ENCODE measurements at places on chromosomes 5 and 9. TPM values are rescaled to one million over a fixed set of nuclear protein-coding genes. Genes with fewer than 3 reads are reported as not detected.

Gene NUTM2G
- total RNA-seq, result not detected

Gene MYOZ3
- total RNA-seq, result 1.1 TPM

DNA sequence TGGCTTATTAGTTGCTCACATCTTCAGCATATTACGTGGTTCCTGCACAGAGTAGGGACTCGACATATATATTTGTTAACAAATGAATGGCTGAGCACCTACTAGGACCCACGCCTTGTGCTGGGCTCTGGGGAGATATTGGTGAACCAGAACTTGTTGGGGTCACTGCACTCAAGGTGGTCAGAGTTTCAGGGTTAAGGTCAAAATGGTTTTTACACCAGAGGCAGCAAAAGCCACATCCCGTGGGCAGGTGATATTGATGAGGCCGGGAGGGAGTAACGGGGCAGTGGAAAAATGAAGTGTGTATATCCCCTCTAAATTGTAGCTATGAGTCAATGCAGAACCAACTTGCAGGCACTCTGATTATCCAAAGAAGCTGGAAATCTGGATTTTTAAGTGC is 136.5 kb upstream of the KLF4 start:
- no peaks in the 10 kb centered on the region for H3K4me1 ChIP-seq
- no peak overlapping the region for H3K27ac ChIP-seq
- DNase-seq, result peak; percentile 17

GRCh38 chr5:151592855-151593408 is 1.8 kb upstream of the FAT2 start:
- no peak overlapping the region for H3K4me3 ChIP-seq
- H3K36me3 ChIP-seq, result no peaks in the 10 kb centered on the region
- H3K27me3 ChIP-seq, result no peaks in the 10 kb centered on the region
- H3K27ac ChIP-seq, result no peak overlapping the region
- no peaks in the 10 kb centered on the region for H3K4me1 ChIP-seq

DNA sequence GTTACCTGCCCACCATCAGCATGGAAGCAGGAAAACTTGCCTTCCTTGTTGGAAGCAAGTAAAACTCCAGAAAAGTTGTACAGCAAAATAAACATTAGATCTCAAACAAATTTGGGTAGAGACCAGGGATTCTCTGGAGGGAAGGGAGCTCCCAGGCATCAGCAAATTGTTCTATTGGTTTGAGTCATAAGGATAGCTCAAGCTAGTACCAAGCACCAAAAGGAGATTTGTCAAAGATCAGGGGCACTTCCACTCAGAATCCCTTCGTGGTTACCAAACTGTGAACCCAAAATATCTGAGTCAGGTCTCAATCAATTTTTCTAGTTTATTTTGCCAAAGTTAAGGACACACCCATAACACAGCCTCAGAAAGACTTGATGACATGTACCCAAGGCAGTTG is 37.8 kb downstream of the DNAJB5 start:
- no peak overlapping the region for H3K4me3 ChIP-seq
- H3K27me3 ChIP-seq, result no peaks in the 10 kb centered on the region
- H3K36me3 ChIP-seq, result no peaks in the 10 kb centered on the region
- DNase-seq, result no peak

Gene CAVIN4
- not detected for total RNA-seq

DNA sequence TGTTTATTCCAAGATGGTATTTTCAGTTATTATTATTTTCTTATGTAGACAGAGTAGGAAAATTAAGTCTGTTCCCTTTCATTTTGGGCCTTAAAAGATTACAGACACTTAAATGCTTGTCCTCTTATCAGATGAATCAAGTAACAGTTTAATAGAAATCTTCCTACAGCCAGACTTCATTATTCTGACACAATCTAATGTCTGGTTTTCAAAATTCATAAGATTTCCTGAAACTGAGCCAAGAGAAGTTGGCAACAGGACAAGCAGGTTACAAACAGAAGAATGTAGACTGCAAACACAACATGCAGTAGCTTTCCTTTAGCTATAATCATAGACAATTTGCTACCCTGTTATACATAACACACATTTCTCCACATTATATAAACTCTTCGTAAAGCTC is 130.5 kb downstream of the FBXL17 start:
- no peaks in the 10 kb centered on the region for H3K36me3 ChIP-seq
- H3K27me3 ChIP-seq, result no peaks in the 10 kb centered on the region
- DNase-seq, result no peak
- H3K27ac ChIP-seq, result no peak overlapping the region
- no peak overlapping the region for H3K4me3 ChIP-seq

DNA sequence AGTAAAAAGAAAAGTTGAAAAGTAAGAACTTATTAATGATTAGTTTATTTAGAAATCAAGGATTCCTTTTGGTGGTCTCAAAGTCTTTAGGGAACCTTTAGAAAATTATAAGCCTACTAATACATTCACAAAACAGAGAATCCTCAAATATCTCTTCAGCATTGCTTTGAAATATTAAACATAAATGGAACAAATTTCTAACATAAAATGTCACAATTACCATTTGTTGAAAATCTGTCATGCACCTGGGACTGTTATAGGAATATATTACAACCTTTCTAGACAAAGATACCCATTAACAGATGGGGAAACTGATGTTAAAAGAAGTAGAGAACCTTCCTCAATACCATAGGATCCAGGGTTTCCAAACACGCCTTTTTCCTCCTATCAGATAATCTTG is 83.2 kb downstream of the LHFPL2 start:
- peaks cover 21% of the 10 kb centered on the region for H3K4me1 ChIP-seq
- no peak for DNase-seq
- no peaks in the 10 kb centered on the region for H3K36me3 ChIP-seq
- H3K4me3 ChIP-seq, result no peak overlapping the region

- DNase-seq, result peak; percentile 16
- no peak overlapping the region for H3K4me3 ChIP-seq
- H3K4me1 ChIP-seq, result no peaks in the 10 kb centered on the region
- peaks cover 30% of the 10 kb centered on the region for H3K27me3 ChIP-seq
- H3K27ac ChIP-seq, result no peak overlapping the region
These were observed 350.1 kb upstream of the IRX2 start for GRCh38 chr5:3101561-3101960.

DNA sequence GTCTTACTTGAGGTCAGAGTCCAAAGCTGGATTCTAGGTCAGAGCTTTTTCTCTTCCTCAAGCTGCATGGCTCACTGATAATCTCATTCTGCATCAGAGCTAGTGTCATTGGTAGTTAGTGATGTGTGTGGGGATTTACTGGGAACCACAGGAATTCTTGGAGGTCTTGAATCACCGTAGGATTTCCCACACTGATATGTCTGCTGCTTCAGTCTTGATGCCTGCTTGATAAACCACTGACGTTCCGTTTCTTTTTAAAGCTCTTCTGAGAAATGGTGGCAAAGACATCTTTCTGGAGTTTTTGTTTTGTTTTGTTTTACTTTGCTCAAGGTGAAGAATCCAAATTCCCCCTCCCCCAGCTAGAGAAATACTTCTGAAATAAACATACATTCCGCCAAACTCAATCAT is 1.2 kb upstream of the GARIN3 start:
- no peak for DNase-seq
- no peaks in the 10 kb centered on the region for H3K27me3 ChIP-seq
- H3K36me3 ChIP-seq, result no peaks in the 10 kb centered on the region
- peak overlapping the region; percentile 22 for H3K27ac ChIP-seq
- H3K4me3 ChIP-seq, result no peak overlapping the region

DNA sequence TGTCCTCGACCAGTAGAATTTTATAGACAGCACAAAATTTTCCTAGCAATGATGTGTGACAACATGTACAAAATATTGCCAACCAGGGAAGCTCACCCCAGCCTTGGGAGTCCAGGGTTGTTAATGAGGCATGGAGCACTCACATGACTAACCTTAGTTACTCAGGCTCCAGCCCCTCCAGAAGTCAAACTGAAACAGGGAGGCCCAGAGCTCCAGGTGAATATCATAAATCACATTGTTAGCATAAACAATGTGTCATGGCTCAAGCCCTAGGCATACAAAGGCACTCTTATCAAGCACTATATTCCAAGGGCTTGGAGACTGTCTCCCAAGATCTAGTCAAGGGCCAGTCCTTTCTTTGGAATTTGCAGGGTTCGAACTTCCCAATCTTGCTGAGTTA is 44.4 kb downstream of the TNFAIP8 start:
- H3K4me3 ChIP-seq, result no peak overlapping the region
- no peaks in the 10 kb centered on the region for H3K27me3 ChIP-seq
- H3K4me1 ChIP-seq, result peaks cover 45% of the 10 kb centered on the region
- no peak for DNase-seq
- no peak overlapping the region for H3K27ac ChIP-seq

- H3K36me3 ChIP-seq, result no peaks in the 10 kb centered on the region
- H3K4me3 ChIP-seq, result no peak overlapping the region
- no peaks in the 10 kb centered on the region for H3K27me3 ChIP-seq
- no peak overlapping the region for H3K27ac ChIP-seq
These were observed 66.4 kb downstream of the C9orf153 start for GRCh38 chr9:86193088-86193487.

- H3K27me3 ChIP-seq, result no peaks in the 10 kb centered on the region
- no peak for DNase-seq
- H3K4me3 ChIP-seq, result no peak overlapping the region
- no peaks in the 10 kb centered on the region for H3K36me3 ChIP-seq
These were observed 124.1 kb upstream of the RETREG1 start for GRCh38 chr5:16740811-16741392.

Gene TLX3
- not detected for total RNA-seq

Gene NSG2
- total RNA-seq, result not detected

GRCh38 chr5:158553962-158554336 is 545.8 kb downstream of the EBF1 start:
- H3K4me1 ChIP-seq, result no peaks in the 10 kb centered on the region
- H3K27me3 ChIP-seq, result no peaks in the 10 kb centered on the region
- no peak for DNase-seq
- H3K36me3 ChIP-seq, result no peaks in the 10 kb centered on the region
- H3K4me3 ChIP-seq, result no peak overlapping the region

Gene ORM1
- total RNA-seq, result 0.95 TPM

DNA sequence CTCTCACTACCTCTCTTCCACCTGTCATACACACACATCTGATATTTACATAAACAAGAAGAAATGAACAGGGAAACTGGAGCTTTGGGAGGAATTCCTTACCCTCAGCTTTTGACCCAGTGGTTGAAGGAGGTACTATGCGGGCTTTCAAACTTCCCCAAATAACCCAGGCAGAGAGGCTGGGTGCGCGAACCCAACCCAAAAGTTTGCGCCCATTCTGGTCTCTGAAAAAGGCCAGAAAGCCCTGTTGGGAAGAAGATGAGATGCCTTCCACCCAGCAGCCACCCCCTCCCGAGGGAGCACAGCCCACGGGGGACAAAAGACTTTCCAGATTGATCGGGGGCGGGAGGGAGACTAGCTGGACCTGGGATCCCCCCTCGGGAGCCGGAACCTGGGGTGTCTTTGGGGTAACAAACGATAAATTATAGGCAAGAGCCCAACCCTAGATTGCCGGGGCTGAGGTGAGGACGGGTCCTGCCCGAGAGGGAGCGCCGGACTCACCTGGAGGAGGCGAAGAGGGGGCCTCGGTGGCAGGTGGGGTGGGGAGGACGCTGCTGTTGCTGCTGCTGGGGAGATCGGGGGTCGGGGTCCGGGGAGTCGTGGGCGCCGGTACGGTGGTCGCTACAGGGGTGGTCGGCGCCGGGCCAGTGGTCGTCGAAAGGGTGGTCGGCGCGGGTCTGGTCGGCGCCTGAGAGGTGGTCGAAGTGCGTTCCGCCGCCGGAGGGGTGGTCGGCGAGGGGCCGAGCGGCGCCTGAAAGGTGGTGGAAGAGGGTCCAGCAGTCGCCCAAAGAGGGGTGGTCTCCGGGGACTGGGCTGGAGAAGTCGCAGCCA is 798 bp downstream of the MEGF9 start:
- peaks cover 59% of the 10 kb centered on the region for H3K4me1 ChIP-seq
- H3K27ac ChIP-seq, result peak overlapping the region; percentile 69
- peak; percentile 91 for DNase-seq
- H3K27me3 ChIP-seq, result no peaks in the 10 kb centered on the region
- H3K4me3 ChIP-seq, result peak overlapping the region; percentile 70
- H3K36me3 ChIP-seq, result no peaks in the 10 kb centered on the region

Gene SHISAL2B
- not detected for total RNA-seq

DNA sequence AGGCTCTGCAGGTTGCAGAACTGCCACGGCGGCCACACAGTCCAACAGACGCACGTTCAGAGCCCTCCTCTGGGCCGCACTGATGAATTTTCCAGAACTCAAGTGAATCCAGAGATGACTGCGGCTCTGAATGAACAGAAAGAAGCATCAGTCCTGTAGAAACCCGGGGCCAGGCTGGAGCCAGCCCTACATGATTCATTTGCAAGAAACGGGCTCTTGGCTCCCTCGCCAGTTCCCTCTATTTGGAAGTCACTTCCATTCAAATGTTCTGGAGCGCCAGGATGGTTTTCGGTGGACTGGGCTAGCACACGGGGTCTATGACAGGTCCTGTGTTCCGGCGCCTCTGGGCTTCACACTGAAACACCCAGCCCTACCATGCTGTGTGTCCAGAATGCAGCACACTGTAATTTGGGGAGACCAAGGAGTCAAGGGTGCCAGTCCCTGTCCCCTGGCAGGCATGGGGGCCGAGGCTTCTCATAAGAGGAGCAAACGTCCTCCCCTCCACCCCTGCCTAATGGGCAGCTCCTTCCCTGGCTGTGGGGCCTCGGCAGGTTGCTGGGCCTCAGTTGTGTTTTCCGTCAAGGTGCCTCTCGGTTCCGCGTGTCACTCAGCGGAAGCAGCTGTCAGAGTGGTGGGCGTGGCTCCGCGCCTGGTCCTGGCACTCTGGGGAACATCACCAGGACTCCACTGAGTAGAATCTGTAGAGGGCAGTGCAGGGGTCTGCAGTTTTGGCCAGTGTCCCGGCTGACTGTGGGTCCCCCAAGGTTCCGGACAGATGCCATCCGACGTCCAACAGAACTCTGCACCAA is 18.1 kb upstream of the COL5A1 start:
- H3K27ac ChIP-seq, result no peak overlapping the region
- no peaks in the 10 kb centered on the region for H3K36me3 ChIP-seq
- no peak overlapping the region for H3K4me3 ChIP-seq
- peaks cover 24% of the 10 kb centered on the region for H3K27me3 ChIP-seq
- no peaks in the 10 kb centered on the region for H3K4me1 ChIP-seq

GRCh38 chr5:134458234-134459009 is 46.7 kb upstream of the CDKN2AIPNL start:
- peak; percentile 70 for DNase-seq
- no peaks in the 10 kb centered on the region for H3K27me3 ChIP-seq
- H3K4me3 ChIP-seq, result no peak overlapping the region
- H3K4me1 ChIP-seq, result no peaks in the 10 kb centered on the region
- H3K36me3 ChIP-seq, result no peaks in the 10 kb centered on the region
- H3K27ac ChIP-seq, result no peak overlapping the region

- no peak for DNase-seq
- no peaks in the 10 kb centered on the region for H3K36me3 ChIP-seq
- H3K4me1 ChIP-seq, result no peaks in the 10 kb centered on the region
- H3K27ac ChIP-seq, result no peak overlapping the region
- H3K27me3 ChIP-seq, result no peaks in the 10 kb centered on the region
These were observed 283.0 kb upstream of the IZUMO3 start for GRCh38 chr9:24828687-24829086.

DNA sequence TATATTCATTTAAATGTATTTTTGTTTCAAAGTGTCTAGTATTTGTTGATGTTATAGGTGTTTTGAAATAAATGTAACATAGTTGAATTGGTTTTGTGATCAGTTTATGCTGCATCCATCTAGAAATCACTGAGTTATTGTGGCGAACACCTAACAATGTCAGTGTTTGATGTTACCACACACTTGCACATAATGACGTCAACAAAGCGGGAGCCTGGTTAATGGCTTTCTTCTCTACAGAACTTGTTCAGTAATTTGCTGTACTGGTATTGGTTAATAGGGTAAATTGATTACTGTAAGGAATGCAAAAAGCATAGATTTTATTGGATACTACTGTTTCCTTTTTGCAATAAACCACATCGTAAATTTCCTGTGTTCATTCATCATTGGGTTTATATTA is 133.0 kb downstream of the ATG10 start:
- H3K4me1 ChIP-seq, result peaks cover 12% of the 10 kb centered on the region
- H3K36me3 ChIP-seq, result no peaks in the 10 kb centered on the region
- no peaks in the 10 kb centered on the region for H3K27me3 ChIP-seq

Gene SH2D3C
- 47.6 TPM for total RNA-seq

Measured in spleen (tissue), 13 donors.